ENCODE measurements at places on chromosomes 6 and 20.

DNA sequence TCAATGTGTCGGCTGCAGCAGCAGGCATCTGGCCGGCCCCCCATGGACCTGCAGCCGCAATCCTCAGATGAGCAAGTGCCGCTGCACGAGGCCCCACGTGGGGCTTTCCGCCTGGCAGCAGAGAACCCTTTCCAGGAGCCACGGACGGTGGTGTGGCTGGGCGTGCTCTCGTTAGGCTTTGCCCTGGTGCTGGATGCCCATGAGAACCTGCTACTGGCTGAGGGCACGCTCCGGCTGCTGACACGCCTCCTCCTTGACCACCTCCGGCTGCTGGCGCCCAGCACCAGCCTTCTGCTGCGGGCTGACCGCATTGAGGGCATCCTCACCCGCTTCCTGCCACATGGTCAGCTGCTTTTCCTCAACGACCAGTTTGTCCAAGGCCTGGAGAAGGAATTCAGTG, 3.5 kb downstream of the AP5S1 start:
- DNase-seq, result no peak

DNA sequence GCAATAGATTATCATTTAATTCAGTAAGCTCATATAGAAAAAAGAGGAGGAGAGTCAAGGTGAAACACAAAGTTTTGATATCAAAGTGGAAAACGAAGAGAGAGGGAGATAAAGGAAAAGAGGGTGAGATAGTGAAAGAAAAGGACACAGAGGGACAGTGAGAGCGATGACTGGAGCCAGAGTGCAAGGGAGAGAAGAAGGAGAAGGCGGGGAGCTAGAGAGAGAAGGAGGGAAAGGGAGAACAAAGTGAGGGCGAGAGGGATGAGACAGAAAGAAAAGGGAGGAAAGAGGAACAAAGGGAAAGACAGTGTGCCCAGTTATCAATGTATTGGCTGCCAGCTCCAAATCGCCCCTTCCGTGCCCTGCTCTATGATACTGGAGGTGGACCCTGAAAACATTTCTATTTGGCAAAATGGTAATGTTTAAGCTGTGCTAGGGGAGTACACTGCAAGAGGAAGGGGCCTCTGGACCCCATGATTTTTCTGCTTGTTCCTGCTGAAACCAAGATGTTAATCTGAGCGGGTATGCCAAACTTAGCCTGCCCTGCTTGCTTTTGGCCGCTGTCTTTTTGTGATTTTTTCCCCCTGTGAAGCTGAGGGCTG, 27.8 kb downstream of the GPX5 start:
- no peak for DNase-seq

GRCh38 chr6:11766589-11767450, 11.8 kb downstream of the ADTRP start:
- peak; percentile 97 for DNase-seq

- DNase-seq, result no peak
Observed at GRCh38 chr6:157238346-157238745, 85.0 kb downstream of the TMEM242 start.

- DNase-seq, result no peak
Observed at GRCh38 chr6:129675669-129676472, 34.1 kb downstream of the ARHGAP18 start.

DNA sequence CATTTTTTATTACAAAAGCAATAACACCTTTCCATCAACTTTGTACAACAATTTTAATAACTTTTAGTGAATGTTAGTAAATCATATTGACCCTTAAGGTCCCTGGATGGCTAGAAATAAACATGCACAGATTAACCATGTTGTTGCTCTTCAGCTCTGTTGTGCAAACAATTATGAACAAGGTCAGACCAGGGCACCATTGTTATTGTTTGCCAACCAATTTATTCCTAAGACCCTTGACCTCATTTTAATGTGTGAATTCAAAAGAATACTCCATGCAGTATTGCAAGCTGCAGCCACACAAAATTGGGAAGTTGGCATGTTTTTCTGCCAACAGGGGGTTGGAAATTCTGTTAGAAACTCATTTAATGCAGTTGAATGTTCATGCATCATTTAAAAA, 426.6 kb upstream of the MAP3K7 start:
- no peak for DNase-seq

GRCh38 chr6:123997223-123997622, 193.6 kb downstream of the NKAIN2 start:
- no peak for DNase-seq

GRCh38 chr6:34788111-34788510, 3.8 kb upstream of the BLTP3A start:
- DNase-seq, result no peak

GRCh38 chr20:62500237-62500864, 24.6 kb upstream of the GATA5 start:
- DNase-seq, result peak; percentile 32

GRCh38 chr6:63859528-63859927, 223.9 kb downstream of the PHF3 start:
- DNase-seq, result no peak

DNA sequence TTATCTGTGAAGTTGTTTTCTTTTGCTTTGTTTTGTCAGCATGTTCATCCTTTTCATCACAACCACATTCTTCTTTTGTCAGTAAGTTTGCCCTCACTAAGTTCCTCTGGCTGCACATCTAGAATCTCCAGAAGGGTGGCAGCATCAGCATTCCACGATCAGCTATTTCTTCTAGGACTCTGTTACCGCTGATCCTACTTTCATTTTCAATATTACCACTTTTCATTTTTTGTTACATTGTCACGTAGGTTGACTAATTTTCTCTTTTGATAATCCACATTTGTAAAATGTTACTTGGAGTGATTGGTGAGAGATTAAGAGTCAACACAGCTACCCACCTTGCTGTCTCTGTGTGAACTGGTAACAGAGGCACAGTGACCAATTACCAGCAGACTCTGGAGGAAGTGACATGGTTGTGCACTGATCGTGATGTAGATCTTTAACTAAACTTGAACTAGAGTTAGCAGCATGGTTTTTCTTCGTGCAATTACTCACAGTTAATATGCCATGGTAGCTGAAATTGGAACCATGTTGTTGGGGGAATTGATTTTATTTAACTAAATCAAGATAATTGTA, 307.9 kb upstream of the SLC35B3 start:
- no peak for DNase-seq

DNA sequence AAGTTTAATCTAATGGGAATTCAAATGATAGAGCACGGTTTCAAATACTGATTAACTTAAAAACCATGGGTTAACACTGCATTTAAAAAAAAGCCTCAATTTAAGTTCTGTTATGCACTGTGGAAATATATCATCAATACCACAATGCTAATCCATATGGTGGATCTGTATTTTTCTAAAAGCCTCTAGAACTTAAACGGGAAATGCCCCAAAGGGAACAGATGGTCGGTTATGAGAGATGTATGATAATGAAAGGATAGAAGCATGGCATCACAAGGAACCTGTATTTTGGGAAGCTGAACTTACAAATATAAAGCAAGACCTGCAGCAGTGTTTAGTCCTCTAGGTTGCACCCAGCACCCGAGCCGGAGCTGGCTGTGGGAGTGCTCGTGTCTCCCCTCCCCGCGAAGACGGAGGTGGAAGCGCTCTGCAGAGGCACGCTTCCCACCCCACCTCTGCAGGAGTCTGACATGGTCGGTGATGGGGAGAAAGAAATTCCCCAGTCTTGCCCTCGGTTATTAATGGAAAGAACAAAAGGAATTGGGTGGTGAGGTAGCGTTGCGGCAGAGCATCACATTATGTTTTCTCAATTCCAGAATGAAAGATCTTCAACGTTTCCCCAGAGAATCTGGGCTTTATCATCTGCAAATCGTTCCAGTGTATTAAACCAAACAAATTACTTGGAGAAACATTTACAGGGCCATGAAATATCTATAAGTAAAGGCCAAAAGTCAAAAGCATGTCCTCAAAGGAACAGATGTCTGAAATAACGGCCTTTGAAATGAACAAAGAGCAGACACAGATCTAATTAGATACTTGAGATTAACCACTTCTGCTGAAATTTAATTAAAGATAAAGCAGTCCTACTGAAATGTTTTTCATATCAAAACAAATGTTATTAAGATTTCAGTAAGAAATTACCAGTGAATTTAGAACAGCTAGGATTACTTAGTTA, 103.1 kb upstream of the POPDC3 start:
- no peak for DNase-seq

DNA sequence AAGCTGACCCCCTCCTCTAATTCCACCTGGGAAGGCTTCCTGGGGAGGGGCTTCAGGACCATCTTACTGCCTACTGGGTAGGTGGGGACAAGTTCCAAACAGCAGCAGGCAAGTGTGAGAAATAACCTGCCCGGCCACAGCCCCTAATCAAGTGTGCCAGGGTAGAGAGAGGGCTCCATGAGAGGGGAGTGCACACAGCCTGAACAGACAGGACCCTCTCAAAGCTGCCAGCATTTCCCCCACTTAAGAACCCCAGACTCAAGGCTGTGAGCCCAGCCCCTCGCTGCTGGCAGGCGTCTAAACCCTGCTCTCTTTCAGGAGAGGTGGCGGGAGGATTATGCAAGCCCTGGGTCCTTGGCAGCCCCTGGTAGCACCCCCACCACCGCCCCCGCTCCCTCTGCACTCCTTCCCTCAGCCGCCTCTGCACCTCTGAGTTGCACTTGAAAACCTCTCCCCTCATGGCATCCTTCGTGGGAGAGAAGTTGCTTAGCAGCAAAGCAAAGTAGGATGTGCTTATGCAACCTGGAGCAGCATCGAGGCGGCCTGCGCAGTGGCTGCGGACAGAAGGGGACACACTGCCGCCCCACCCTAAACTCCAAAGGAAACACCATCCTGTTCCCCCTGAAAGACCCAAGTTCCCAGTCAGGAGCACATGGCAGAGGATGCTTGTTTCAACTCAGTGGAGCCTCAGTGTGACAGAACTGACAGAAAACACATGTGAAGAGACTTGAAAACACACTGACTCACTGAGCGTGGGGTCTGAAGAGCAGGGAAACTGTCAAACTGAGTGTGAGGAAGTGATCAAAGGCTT, 10.5 kb downstream of the DDRGK1 start:
- no peak for DNase-seq

DNA sequence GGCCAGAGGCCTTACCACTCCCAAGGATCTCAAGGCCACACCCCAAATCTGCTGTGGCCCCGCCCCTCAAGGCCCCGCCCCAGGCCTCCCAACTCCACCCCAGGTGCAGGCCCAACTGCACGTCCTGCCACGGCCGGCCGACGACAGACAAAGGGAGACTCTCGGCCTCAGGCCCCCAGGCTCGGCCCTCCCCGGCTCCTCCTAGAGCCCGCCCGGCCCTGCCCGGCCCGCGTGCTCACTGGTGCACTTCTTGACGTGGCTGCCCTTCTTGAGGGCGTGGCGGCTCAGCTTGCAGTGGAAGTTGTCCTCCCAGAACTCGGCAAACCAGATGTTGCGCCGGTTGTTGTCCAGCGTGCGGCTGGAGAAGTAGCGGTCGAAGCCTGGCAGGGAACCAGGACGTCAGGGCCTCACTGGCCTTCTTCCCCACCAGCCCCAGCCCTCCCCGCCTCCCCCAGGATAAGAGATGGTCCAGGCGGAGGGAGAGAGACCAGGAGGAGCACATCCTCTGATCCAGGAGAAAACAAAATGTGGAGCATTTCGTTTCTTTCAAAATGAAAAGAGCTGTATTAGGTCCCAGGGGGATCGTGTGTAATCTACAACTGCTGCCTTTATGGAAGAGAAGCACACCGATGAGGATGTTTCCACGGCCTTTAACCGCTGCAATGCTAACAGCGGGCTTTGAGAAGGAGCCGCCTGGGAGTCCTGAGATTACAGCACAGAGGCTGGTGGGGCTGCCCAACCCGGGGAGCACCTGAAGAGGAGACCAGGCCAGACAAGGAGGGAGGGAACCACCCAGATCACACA, 89.4 kb downstream of the GRM4 start:
- DNase-seq, result no peak

DNA sequence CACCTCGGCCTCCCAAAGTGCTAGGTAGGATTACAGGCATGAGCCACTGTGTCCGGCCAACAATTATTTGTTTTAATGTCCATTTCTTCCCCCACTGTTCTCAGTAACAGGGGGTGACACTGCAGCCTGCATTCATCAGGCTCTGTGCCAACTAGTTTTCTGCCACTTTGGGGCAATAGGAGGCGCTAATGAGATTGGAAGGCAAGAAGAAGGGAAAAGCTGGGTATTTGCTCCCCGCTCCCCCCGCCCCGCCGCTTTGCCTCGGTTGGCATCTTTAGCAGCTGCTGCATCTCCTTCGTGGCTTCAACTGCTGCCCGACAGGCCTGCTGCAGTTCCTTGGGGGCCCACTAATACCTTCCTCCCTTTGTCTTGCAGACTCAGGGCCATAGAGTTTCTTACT, 35.0 kb upstream of the MDGA1 start:
- no peak for DNase-seq

- DNase-seq, result no peak
Observed at GRCh38 chr20:57275813-57276212, 9.4 kb upstream of the BMP7 start.

DNA sequence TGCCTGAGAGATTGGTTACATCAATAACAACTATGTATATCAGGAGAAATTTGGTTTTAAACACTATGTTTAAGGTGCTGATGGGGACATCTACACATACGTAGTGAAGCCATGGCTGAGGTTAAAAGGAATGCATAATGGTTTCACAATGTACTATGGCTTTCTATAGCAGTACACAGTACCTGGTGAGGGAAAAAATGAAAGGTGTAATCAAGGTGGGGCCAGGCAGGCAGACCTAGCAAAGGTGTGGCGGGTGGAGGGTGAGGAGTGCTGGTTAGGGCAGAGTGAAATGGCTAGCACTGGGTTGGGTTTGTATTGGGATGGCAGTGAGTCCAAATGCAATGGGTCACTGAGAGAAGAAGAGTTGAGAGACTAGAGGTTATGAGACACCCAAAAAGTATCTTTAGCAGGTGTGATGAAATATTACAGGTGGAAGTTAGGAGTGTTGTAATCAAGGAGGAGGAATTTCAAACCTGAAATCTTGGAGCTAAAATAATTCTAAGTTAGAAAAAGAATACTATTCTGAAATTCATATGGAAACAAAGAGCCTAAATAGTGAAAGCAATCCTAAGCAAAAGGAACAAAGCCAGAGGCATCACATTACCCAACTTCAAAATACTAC, 22.3 kb downstream of the PAQR8 start:
- DNase-seq, result no peak

DNA sequence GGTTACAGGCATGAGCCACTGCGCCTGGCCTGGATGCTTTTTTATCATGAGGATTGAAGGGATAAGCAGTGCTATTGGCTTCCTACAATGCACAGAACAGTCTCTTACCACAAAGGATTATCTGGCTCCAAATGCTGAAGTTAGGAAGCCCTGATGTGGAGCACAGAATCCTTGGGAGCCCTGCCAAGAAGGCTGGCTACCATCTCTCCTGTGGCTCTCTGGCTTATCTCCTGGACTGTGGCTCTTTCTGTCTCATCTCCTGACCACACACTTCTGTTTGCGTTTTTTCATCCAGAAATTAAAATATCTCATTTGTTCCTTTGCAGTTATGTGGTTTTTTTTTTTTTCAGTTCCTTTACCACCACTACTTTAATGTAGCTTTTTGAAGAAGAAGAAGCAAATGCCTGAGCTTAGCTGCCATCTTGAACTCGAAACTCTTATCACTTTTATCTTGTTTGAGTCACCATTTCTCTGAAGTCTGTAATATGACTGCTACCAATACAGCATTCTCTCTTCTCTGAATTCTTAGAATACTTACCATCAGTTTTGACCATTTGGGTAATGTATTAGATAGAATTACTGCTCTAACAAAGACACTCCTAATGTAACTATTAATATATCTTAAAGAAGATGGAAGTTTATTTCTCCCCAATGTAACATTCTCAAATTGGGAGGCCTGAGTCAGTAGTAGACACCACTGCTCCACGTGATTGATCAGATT, 1044.7 kb downstream of the KIF16B start:
- no peak for DNase-seq

Measured in RCC 7860 (cell line).